CD4-positive, alpha-beta T cell treated with Interferon alpha-2 for 1 hour (primary cell): ENCODE measurements at places on chromosomes 1 and 21.

GRCh38 chr1:7491109-7491817 lies 279.8 kb upstream of the VAMP3 start:
- no peak for DNase-seq

GRCh38 chr1:223423641-223424233 lies 30.5 kb downstream of the CCDC185 start:
- no peak for DNase-seq

DNA sequence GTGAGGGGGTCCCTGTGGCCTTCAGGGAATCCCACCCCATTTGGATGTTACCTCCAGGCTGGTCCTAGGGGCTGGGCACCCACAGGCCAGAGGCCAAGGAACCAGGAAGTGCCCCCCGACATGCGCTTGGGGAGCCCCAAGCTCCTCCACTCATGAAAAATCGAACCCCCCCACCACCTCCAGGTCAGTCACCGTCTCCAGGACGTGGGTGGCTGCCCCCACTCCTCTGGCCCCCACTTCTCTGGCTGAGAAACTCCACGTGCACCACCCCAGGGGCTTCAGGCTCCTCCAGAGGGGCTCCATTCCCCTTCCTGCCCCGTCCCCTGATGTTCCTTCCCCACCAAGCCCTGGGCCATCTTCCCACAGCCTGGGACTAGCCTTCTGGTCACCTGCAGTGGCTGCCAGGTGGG lies 30.5 kb upstream of the POFUT2 start:
- no peak for DNase-seq

GRCh38 chr1:230011333-230012092 lies 55.5 kb upstream of the GALNT2 start:
- DNase-seq: no peak

DNA sequence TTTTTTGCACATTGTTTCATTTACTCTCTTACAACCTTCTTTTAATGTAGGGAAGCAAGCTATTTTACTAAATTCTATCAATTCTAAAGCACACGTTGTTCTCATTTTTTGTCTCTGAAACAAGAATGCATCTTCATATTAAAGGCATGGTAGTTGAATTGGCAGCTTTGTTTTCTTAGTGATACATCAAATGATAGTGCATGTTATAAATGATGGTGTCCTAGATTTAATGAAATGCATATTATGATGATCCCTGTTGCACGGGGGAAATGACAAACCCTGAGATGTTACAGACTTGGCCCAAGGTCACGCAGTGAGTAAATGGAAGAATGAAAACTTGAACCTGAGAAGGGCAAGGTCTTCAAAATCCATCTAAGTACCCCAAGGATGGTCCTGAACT lies 213.1 kb downstream of the KAZN start:
- no peak for DNase-seq

- peak; percentile 31 for DNase-seq
Measured at GRCh38 chr1:53090227-53091147, 28.5 kb downstream of the PODN start.

- no peak for DNase-seq
Measured at GRCh38 chr1:164785841-164786534, 227.0 kb downstream of the PBX1 start.

GRCh38 chr1:202860744-202861419 lies 28.1 kb downstream of the RABIF start:
- DNase-seq: peak; percentile 12

GRCh38 chr1:63555480-63555879 lies 32.2 kb downstream of the EFCAB7 start:
- no peak for DNase-seq

DNA sequence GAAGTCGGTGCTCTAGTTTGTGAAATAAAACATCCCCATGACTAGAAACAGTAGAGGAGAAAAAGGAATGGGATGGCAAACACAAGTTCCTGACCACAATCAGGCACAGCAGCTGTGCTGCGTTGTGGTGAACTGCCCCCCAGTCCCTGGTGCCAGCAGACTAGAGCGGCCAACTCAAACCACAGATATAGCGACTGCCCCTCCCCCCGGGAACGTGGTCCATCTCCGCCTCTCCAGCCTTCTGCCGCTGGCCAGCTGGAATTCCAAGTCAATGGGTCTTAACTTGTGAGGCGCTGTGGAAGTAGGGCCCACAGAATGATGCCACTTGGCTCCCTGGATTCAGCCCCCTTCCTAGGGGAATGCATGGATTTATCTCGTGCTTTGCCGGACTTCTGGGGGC lies 41.6 kb upstream of the ZNF678 start:
- DNase-seq: no peak

DNA sequence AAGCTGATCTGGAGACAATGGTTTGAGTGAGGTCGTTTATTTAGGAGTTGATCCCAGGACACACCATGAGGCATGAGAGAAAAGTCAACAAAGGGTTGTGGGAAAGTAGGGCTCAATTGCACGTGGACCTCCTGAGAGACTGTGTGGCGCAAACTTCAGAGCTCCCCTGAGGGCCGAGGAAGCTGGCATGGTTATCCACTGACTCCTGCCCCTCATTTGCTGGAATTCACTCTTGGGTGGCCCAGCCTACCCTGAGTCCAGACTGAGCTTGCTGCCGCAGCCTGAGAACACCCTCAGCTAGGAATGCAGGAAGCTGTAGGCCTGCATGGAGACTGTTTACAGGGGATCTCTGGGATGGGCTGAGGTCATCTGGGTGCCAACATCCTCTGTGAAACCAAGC lies 301.0 kb downstream of the RWDD3 start:
- no peak for DNase-seq

- no peak for DNase-seq
Measured at GRCh38 chr21:21000591-21001175, 2.5 kb downstream of the NCAM2 start.

GRCh38 chr1:104665300-104665699 lies 915.6 kb downstream of the AMY1C start:
- DNase-seq: no peak

- DNase-seq: no peak
Measured at GRCh38 chr1:109983380-109984189, 980 bp upstream of the AHCYL1 start.

GRCh38 chr1:4797429-4797828 lies 143.0 kb downstream of the AJAP1 start:
- no peak for DNase-seq

DNA sequence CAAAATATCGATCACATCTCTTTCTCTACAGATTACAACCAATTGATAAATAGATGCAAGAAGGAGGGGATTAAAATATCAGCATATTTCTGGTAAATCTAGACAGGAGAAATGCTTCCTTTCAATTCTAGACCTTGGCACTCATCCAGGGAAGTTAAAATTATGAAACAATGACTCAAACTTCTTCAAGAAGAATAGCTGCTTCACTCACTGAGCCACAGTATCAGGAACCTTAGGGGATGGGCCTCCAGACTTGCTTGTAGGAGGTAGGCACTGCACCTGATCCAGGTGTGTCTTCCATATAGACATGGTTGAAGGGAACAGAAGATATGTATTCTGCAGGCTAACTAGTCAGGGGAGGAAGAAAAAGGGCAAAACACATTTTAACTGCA lies 9.8 kb downstream of the SLAMF7 start:
- no peak for DNase-seq

- DNase-seq: no peak
Measured at GRCh38 chr1:210233216-210233494, 559 bp downstream of the SERTAD4 start.

DNA sequence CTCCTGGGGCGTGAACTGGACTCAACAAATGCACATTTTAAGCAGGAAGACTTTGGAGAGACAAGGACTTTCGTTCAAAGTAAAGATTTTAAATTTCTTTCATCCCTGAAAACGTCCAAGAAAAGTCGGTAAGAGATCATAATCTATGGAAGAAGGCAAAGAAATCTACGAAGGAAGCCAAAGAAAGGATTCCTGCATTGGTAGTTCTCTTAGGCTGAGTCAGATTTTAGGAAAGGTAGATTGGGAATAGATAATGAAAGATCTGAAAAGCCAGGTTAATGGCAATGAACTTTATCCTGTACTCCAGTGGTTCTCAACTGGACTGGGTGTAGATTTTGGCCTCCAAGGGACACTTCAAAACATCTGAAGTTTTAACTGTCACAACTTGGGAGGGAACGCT lies 2.4 kb downstream of the IFT25 start:
- DNase-seq: no peak

DNA sequence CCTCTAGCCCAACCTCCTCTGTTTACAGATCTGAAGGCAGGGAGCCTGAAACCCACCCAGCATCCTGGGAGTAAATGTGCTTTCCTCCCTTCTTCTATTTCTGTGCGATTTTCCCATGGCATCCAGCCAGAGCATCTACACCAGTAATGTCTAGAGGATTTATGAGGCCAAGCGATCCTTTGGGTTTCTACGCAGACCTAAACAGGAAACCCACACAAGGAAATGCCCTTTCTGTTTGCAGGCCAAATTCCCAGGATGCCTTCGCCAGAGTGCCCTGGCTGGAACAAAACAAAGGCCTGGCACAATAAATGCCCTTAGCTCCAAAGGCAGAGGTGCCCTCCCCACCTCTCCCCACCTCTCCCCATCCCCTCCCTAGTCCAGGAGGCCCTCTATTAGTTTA lies 110.5 kb upstream of the CDC42BPA start:
- DNase-seq: no peak

DNA sequence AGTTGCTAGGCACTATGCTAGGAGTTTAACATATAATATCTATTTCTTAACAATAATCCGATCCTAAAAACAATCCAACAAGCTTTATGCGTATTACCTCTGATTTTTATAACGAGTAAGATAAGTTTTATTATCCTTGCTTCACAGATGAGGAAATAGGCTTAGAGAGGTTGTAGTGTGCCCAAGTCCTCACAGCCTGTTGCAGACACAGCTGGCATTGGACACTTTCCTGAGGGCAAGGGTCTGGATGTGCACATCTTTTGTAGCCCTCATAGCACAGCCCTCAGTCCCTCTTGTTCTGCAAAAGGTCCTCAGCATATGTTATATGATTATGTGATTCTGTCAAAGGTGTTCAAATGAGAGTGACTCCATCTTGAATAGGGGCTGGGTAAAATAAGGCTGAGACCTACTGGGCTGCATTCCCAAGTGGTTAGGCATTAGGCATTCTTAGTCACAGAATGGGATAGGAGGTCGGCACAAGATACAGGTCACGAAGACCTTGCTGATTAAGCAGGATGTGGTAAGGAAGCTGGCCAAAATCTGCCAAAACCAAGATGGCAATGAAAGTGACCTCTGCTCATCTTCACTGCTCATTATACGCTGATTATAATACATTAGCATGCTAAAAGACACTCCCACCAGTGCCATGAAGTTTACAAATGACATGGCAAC lies 75.7 kb upstream of the F3 start:
- DNase-seq: no peak

GRCh38 chr1:228544021-228544850 lies 57.1 kb downstream of the RNF187 start:
- DNase-seq: no peak

DNA sequence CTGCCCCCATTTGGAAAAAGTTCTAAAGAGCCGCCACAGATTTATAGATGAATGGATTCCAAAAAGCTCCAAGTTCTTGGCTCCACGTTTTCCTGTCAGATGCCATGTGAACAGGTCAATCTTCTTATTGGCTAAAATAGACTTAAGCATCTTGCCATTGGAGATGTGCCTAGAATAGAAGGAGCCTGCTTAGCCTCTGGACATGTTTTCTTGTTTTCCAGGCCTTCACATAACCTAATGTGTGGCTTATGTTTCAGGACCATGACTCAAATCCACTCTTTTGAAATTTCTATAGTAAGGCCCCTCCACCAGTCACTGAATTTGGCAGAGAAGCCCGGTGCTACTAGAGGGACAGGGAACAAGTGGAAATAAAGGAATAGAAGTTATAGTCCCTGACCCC lies 31.5 kb downstream of the PHC2 start:
- DNase-seq: no peak

DNA sequence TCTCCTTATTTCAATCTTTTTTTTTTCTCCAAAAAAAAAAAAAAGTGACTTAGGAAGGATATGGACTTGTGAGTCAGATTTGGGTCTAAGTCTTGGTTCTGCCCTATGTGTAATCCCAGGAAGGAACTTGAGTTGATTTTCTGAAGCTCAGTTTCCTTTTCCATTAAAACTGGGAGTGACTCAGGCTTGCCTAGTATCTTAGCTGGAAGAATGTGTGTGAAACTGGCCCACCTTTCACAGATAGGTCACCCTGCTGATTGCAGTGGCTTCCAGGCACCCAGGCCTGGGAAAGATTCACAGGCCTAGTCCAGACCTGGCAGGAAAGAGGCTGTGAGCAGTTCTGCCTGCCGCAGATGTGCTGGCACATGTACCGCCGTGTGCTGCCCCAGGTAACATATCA lies 218.3 kb upstream of the HOOK1 start:
- DNase-seq: no peak

- no peak for DNase-seq
Measured at GRCh38 chr1:6880951-6881690, 95.9 kb downstream of the CAMTA1 start.

GRCh38 chr1:197638316-197638715 lies 137.0 kb downstream of the DENND1B start:
- no peak for DNase-seq

GRCh38 chr1:231973830-231974229 lies 347.2 kb downstream of the DISC1 start:
- no peak for DNase-seq
